ENCODE measurements at places on chromosomes 1 and 21.
A peak's percentile ranks its signal among the peaks of the same experiment; 100 is the strongest.

GRCh38 chr1:61289232-61290098, 207.1 kb downstream of the NFIA start:
- no peak for DNase-seq

GRCh38 chr1:1332031-1332755, 1.1 kb downstream of the TAS1R3 start:
- no peak for DNase-seq

DNA sequence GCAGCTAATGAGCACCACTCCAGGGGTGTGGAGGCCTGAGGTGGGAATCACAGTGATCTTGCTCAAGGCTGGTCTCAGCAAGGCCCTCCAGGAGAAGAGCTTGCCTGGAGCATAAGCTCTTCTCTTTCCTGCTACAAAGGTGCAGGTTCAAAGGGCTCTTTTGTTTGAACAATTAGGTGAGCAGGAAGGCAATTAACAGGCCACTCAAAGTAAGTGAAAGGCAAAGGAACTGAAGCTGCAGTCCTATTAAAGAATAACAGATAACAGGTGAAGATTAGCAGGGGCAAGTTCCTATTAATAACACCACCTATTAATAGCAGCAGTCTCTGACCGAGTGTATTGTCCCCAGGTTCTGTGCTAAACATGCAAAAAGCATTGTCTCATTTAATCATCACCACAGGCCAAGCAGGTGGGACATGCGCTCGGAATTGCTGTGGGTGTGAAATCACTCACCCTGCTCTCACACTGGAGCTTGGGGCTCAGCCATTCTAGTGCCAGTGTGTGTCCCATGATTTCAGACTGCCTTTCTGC, 113.8 kb downstream of the RHOU start:
- DNase-seq, result peak; percentile 27

- DNase-seq, result no peak
Observed at GRCh38 chr1:115980156-115980555, 3.8 kb downstream of the SLC22A15 start.

- DNase-seq, result no peak
Observed at GRCh38 chr1:56463376-56463775, 116.0 kb downstream of the PLPP3 start.

DNA sequence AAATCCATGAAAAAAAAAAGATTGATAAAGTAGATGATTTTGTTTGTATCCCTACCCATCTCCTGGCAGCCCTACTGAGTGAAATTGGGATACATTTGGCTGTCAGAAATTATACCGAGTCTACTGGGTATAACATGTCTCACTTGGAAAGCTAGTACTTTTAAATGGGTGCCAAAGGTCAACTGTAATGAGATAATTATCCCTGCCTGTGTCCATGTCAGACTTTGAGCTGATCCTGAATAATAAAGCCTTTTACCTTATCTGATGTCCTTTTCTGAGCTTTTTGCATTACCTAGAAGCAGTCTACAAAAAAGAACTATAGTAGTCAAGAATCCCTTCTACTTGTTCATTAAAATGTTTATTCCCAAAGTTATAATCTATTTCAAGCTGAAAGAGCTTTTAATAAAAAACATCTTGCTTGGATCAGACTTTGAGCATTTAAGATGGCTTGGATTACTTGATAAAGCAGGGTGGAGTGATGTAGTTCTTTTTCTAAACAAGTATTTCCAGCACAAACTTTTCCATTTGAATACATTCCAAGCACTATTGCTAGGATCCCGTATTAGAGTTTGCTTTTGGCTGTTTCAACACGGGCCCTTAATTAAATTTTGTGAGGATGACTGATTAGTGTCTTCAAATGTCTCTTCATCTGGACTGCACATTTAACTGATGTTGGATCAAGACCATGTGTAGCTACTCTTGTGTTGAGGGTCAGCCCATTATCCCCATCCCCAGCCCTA, 69.2 kb downstream of the DTL start:
- DNase-seq, result no peak

Data from ecto neural progenitor cell (in vitro differentiated cells).